ENCODE measurements at places on chromosomes 4 and X.

DNA sequence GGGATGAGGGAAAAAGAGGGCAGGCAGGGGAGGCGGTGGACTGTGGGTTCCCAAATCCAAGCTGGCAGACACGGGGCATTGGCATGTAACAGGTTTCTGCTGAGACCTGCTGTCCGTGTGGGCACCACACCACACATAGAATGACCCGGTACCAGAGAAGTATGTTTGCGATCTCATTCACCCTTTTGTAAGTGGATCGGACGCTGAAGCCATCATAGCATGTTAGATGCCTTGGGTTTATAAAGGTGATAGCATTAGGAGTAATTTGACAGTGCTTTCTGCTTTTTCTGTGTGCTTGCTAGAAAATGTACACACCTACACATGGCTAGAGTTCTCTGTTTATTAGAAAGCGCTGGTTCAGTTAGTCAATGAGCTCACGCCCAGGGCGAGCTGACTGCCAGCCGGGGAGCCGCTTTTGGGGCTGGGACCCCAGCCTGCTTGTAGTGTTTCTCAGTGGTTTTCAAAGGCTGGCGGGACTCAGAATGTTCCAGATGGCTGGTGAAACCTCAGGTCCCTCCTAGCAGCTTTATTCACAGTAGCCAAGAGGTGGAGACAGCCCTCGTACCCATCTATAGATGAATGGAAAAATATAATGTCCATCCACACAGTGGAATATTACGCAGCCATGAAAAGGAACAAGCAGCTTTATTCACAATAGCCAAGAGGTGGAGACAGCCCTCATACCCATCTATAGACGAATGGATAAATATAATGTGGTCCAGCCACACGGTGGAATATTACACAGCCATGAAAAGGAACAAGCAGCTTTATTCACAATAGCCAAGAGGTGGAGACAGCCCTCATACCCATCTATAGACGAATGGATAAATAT lies 579 bp downstream of the IL3RA start:
- no peak for DNase-seq

GRCh38 chr4:46870411-46870810 lies 38.6 kb downstream of the COX7B2 start:
- no peak for DNase-seq

DNA sequence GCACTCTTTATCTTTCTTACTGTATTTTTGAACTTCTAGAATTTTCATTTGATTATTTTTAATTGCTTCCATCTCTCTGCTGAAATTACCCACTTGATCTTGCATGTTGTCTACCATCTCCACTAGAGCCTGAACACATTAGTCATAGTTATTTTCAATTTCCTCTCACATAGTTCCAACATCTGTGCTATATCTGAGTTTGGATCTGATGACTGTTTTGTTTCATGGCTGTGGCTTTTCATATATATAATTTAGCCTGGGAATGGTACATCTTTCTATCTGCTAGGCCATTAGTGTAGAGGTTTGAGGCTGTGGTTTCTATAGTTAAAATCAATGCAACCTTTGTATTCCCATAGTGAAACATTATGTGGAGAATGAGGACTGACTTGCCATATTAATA lies 33.2 kb downstream of the NPY2R start:
- no peak for DNase-seq

- DNase-seq, result no peak
These were observed 8.1 kb upstream of the DTHD1 start for GRCh38 chr4:36273276-36273675.

DNA sequence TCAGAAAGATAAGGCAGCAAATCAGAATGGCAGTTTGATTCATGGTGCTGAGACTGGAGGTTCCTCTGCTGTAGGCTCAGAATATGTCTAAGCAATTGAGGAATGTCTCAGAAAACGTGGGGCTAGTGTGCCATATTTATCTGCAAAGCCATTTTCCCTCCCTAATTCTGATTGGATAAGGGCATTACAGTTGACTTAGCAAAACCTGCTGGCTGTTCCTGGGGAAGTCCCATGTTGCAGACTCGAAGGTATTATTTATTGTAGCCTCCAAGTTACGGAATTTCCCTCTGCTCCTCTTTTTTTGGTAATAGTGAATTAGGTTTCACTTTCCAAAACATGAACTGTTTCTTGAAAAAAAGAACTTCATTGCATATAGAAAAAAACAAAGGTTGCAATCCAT lies at the start of gene CXCL10:
TSS of gene CXCL10 (minus strand) at position 109 of the 400 bp plus-strand sequence. CDS start at position 43, 66 bp downstream.
- DNase-seq, result no peak

- DNase-seq, result no peak
These were observed 74.9 kb downstream of the PRRG1 start for GRCh38 chrX:37424000-37424429.

All from hepatocyte (in vitro differentiated cells).